Stimulated activated CD8-positive, alpha-beta memory T cell treated with anti-CD3 and anti-CD28 coated beads, Interleukin-15, amount 100 ng/mL, for 48 hours (primary cell): ENCODE measurements at places on chromosomes 4 and X.

- no peak for DNase-seq
These were observed 961 bp upstream of the NOCT start for GRCh38 chr4:139014371-139015268.

- no peak for DNase-seq
These were observed 385.2 kb downstream of the BMPR1B start for GRCh38 chr4:95142932-95143331.

DNA sequence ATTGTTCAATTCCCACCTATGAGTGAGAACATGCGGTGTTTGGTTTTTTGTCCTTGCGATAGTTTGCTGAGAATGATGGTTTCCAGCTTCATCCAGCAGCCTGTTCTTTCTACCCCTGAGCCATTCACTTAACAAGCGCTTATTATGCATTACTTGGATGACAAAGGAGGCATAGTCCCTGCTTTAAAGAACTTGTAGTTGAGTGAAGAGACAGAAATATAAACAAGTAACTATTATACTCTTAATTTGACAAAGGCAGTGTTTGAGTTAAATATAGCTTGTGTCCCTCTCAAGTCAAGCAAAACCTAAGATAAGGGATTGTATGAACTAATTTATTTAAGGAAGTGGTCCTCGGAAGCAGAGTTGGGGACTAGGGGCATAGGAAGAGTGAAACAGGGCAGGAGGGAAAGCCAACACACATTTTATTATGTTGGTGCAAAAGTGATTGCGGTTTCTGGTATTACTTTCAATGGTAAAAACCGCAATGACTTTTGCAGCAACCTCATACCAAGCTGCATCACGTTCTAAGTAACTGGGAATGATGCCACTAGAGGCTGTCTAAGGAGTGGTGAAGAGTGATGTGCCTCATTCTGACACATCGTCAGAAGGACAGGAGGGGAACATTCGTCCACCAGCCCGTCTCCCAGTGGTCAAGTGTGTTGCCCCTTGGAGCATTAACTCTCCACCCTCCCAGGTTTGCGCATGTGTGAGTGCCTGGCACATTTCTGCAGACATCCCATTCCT, 41.8 kb downstream of the QDPR start:
- DNase-seq = no peak

DNA sequence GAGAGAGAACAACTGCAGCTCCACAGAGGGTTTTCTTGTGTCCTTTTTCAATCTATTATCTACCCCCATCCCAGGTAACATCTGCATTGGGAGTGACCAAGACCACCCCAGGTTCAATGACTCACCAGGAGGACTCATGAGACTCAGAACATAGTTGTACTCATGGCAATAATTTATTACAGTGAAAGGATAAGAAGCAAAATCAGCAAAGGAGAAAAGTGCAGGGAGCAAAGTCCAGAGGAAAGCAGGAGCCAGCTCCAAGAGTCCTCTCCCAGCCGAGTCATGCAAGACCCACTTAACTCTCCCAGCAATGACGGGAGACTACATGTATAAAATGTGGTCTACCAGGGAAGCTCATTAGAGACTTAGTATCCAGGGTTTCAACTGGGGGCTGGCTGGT, 129.5 kb upstream of the RBPJ start:
- DNase-seq = no peak

GRCh38 chrX:16827225-16827624, 41.0 kb downstream of the TXLNG start:
- DNase-seq = no peak

- no peak for DNase-seq
These were observed 132.8 kb upstream of the MAP9 start for GRCh38 chr4:155509555-155509954.

DNA sequence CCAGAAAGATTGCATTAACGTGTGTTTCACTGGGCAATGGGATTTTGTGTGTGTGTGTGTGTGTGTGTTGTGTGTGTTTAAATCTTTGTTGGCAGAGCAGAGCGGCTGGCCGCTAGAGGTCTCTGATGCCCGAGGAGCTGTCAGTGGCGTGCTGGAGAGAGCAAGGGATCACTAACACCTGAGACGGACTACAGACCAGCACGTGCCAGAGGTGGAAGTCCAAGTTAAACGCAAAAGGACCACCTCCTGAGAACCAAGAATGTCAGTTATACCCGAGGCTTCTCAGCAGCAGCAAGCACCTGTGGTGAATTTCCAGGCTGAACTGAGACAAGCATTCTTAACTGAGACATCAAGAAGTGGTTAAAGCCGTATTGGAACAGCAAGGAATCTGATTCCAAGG, 9.0 kb upstream of the SLC25A14 start:
- DNase-seq = no peak

DNA sequence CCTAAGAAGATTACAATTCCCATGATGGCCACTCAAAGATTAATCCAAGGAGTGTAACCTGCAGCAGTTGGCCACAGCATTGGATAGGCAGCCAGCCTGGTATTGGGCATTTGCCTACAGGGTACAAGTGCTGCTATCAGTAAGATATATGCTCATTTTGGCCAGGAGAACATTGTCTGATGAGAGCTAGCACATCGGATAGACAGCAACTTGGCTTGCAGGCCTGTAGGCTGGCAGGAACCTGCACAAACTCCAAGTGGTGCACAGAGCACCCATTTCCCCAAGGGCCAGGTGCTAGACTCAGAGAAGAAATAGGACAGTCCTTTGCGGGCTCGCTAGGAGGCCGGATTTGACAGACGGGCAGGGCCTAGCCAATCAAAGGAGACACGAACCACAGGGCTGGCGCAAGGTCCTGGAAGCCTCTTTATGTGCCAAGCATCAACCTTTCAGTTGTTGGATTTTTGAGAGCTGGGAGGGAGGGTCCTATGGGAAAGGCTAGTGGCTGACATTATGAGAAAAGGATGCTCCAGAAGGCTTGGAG, 11.7 kb upstream of the AP1AR start:
- no peak for DNase-seq

GRCh38 chrX:8404926-8405325, 59.7 kb upstream of the VCX3B start:
- DNase-seq = no peak

GRCh38 chr4:137156054-137156453, 376.2 kb downstream of the PCDH18 start:
- DNase-seq = no peak

DNA sequence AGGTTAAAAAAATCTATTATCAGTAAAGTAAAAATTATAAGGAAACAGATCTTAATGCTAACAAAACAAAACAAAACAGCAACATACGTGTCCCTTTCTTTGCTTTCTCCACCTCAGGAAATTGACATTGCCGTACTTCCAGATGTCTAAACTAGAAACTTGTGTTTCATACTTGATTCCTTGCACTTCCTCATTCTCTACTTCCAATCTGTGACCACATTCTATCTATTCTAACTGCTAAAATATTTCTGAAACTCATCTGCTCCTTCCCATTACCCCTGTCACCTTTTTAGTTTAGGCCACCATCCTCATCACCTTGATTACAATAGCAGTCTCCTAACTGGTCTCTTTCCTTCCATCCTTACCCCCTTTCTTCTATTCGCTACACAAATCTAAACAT, 22.5 kb upstream of the RPA4 start:
- no peak for DNase-seq

DNA sequence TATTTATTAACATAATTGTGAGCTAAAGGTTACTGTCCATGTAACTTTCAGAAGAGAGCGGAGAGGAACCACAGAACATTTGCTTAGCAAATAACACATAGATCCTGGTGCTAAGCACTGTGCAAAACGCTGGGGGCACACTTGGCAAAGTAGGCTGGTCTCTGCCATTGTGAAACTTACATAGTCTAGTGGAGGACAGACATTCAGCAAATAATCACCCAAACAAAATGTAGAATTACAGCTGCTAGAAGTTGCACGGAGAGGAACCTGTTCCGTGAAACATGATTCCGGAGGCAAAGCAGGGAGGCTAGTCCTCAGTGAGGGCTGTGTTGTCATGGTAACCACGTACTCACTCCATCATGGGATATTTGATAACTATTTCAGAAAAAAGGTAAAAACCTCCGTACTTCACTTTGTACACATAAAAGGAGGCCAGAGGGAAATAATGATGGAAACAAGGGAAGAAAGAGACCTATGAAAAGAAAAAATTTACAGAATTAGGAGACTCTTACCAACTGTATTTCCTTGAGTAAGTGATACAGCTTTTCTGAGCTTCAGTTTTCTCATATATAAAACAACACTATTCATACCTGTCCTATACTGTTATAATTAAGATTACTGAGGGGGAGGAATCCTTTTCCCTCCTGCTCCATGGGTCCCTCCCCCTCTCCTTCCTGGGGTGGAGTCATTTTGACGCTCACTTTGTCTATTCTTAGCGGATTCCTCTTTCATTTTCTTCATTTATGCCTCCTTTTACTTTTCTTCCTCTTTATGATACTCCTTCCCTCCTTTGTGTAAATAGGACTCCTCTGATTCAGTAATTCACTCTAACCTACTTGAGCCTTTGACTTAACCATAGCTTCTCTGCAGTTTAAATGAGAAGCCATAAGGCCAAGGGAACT, 825 bp upstream of the RASGEF1B start:
- no peak for DNase-seq

- DNase-seq = no peak
These were observed 3.3 kb downstream of the COQ2 start for GRCh38 chr4:83281307-83281706.

GRCh38 chr4:164716901-164717300, 37.0 kb upstream of the SMIM31 start:
- DNase-seq = no peak

DNA sequence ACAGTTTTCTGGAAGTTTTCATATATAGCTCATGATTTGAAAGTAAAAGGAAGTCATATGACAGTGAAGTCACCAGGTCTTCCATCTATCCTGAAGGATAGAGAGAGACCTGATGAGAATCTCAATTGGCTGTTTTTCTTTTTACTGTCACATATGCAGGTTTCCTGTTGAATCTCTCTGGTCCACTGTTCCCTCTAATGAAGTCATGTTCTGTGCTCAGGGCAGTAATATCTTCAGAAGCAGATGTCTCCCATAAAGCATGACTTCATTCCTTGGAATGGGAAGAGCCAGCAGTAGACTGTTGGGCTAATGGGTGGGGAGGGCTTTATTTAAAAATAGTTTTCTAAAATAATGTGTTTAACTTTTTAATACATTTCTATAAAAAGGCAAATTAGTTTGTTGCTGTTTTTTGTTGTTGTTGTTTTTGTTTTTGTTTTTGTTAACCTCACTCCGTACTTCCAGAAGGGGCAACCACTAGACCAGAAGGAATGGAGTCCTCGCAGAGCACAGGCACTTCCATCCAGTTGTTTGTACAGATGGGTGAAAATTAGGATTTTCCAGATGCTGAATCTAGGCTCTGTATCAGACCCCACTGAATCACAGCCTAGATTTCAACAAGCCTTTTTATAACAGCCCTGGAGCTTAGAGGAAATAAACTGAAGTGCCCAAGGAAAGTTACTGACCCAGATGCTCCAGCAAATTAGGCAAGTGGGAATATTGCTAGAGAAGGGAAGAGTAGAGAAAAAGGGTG, 54.2 kb downstream of the AWAT2 start:
- no peak for DNase-seq

- DNase-seq = no peak
These were observed 11.0 kb upstream of the SH3TC1 start for GRCh38 chr4:8188085-8188484.

- no peak for DNase-seq
These were observed 28.2 kb downstream of the WDFY3 start for GRCh38 chr4:84938316-84938715.

DNA sequence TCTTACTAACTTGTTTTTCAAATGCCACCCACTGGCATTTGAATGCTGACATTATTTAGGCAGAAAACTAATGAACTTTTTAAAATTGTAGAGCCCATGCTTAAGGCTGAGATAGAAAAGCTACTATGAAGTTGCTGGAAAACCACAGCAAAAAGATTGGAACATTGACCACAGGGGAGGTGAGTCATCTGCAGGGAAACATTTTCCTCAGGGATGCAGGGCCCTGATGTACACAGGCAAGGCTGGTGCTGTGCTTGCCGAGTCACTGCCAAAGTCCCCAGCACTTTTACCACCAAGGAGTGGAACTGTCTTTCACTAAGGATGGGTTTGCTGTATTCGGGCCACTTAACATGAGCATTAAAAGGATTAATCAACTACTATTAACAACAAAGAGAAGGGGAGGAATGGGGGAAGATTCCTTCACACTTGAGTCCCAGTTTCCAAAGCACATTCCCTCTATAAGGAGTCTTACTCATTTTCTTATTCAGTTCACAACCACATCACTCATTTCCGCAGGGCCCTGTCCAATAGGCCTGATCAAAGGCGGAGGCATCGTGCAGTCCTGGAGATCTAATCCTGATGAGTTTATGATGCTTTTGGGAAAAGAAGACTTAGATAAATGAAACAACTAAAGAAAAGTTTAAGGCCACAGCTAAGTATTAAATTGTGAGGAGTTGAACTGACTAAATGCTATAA, 202.9 kb upstream of the NPY2R start:
- no peak for DNase-seq

GRCh38 chrX:54029529-54030143, 14.6 kb downstream of the PHF8 start:
- DNase-seq = no peak

DNA sequence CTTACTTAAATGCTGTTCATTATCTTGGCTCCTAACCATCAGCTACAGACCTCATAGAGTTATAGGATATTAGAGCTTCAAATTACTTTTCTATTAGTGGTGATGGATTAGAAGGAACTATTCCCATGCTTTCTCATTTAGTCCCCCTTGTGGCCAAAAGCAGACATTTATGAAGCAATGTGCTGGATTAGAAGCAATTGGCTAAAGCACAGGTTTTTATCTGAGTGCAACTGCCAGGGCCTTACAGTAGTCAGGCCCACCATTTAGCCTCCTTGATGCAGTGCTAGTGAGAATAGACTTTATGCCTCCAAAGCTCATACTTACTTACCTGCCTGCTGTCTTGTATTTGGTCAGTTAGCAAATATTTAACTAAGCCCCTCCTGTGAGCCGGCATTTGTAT, 93.0 kb downstream of the TSPAN7 start:
- DNase-seq = no peak

- DNase-seq = no peak
These were observed 6.0 kb upstream of the PDGFC start for GRCh38 chr4:156977435-156978160.

DNA sequence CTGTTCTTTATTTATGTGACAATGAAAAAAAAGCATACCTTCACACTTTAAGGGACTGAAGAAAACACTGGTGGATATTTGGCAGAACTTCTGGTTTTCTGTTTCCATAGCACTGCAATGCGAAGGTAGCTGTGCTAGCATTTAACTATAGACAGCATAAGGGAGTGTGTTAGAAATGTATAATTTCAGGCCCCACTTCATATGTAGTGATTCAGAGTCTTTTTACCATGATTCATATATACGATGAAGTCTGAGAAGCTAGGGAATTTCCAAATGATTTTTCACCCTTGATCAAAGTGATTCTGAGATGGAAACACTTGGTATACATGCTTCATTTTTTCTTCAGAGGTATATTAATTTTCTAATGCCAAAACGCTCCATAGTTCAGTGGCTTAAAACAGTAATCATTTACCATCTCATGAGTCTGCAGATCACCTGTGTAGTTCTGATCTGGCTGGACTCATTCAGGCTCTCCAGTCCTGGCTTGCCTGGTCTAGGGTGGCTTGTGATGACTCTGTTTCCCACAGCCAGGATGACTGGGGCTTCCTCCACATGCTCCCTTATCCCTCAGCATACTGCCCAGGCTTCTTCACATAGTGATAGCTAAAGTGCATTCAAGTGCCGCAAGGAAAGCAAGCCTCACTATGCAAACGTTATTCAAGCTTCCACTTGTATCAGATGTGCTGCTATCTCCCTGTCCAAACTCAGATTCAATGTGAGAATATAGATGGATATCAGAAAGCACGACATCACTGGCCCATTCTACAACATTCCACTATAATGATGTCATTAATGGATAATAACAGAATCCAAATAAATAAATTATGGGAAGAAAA, 790.1 kb downstream of the TECRL start:
- DNase-seq = no peak
